ENCODE measurements at places on chromosomes 6 and 20.
A peak's percentile ranks its signal among the peaks of the same experiment; 100 is the strongest.

DNA sequence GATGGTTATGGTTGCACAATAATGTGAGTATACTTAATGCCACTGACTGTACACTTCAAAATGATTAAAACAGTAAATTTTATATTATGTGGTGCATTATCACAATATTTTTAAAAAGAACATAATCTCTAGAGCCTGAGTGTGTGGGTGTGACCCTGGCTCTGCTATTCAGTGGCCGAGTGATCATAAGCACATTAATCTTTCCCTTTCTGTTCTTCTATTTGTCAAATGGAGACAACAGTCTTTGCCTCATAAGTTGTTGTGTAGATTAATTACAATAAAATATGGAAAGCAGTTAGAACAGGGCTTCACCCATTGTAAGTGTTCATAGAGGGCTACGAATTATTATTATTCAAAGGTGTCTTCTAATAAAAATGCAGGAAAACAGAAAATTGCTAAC is 548.6 kb downstream of the HTR1B start:
- no peak for DNase-seq

- DNase-seq, result no peak
These were observed 113.9 kb downstream of the MBOAT1 start for GRCh38 chr6:20098267-20098876.

GRCh38 chr20:29306390-29307072 is 1950.9 kb upstream of the DEFB115 start:
- DNase-seq, result no peak

DNA sequence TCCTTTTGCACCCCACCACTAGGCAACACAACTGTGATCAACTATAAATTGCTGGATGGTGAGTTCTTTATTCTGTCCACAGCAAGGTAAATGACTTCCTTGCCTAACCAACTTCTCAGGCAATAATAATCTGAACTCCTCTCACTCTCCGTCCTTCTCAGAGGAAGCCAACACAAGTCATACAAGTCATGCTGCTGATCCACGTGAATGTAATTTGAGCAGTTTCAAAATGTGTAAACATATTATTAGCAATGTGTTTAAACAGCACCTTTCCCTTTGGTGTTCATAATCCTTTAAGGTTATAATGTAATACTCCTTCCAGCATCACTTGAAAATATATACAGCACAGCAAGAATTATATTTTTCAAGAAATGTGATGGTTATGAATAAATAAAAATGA is 127.9 kb downstream of the QRSL1 start:
- DNase-seq, result no peak

DNA sequence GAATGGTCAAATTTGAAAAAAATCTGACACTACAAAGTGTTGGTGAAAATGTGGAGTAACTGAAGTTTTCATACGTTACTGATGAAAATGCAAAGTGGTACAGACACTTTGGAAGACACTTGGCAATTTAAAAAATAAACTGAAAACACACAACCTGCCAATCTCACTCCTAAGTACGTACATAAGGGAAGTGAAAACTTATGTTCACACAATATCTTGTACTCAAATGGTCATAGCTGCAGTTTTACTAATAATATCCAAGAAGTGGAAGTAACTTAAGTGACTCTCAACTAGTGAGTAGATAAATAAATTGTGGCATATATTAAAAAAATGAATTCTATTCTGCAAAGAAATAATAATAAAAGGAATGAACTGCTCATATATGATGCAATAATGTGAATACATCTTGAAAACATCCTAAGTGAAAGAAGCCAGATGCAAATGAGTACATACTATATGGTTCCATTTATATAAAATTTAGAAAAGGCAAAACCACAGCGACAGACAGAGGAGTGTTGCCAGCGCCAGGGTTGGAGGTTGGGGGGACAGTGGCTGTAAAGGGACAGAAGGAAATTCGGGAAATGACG is 198.2 kb downstream of the ERMARD start:
- no peak for DNase-seq

DNA sequence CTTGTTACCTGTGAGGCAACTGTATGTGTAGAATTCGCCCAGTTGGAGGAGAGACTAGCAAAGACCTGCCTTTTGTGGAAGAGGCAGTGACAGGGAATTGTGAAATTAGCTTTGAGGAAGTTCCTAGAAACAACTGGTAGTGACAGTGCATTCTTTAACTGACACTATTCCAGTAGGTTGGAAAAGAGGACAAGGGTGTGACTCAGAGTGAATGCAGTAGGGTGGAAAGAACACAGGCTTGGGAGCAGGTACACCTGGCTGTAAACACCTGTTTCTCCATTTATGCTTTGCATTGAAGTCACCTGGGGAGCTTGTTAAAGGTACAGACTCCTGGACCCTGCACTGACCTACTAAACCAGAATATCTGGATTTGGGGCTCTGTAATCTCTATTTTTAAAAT is 295.7 kb downstream of the PHACTR1 start:
- DNase-seq, result no peak

GRCh38 chr20:51185277-51185676 is 162.4 kb upstream of the KCNG1 start:
- no peak for DNase-seq

DNA sequence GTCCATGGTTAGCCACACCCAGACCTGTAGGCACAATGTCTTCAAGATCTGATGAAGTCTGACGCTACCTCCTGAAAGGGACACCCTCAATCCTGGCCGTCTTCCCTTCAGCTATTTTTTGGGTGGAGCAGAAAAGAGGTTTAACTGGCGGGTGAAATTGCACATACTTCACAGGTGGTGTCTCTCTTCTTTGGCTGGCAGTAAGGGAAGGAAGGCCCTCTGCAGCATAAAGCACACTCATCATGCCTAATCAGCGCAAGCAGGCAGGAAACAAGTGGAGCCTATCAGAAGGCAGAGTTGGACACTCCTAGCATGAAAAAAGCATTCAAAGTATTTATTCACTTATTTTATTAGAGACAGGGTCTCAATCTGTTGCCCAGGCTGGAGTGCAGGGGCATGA is 32.9 kb downstream of the PNLDC1 start:
- no peak for DNase-seq

GRCh38 chr6:42400886-42401612 is 50.7 kb downstream of the TRERF1 start:
- DNase-seq, result no peak

- DNase-seq, result peak; percentile 17
These were observed 9.2 kb downstream of the CPNE5 start for GRCh38 chr6:36829919-36830544.

DNA sequence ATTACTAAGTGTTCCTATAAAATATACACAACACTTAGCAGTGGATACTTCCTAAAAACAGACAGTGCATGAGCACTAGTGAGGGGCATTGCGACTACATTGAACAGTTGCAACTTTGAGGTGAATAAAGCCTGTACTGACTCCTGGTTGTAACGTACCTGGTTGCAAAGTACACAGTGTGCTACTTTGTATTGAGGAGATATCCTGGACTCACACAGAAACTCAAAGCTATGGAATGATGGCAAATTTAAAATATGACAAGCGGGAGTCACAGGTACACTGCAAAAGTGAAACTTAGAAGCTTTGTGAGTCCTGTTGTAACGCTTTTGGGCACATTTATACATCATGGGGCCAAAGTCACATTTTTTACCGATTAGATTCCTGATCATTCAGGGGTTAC is 55.6 kb upstream of the HLA-A start:
- no peak for DNase-seq

GRCh38 chr20:4711511-4711910 is 10.2 kb upstream of the PRND start:
- DNase-seq, result no peak

- no peak for DNase-seq
These were observed 18.6 kb downstream of the STAU1 start for GRCh38 chr20:49169547-49169946.

DNA sequence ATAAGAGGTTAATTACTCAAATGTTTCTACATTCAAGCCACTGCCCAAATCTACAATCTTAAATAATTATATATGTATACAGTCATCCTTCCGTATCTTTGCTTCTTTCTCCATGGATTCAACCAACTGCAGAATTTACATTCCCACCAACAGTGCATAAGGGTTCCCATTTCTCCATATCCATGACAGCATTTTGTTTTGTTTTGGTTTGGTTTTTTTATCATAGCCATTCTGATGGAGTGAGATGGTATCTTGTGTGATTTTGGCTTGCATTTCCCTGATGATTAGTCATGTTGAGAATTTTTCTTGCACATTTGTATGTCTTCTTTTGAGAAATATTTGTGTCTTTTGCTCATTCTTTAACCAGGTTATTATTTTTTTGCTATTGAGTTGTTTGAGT is 198.5 kb downstream of the C6orf118 start:
- DNase-seq, result no peak

- no peak for DNase-seq
These were observed 129.4 kb downstream of the CDH26 start for GRCh38 chr20:60087563-60088105.

GRCh38 chr20:60467771-60468170 is 509.5 kb downstream of the CDH26 start:
- no peak for DNase-seq

- DNase-seq, result no peak
These were observed 21.1 kb upstream of the FBXO9 start for GRCh38 chr6:53044071-53044470.

DNA sequence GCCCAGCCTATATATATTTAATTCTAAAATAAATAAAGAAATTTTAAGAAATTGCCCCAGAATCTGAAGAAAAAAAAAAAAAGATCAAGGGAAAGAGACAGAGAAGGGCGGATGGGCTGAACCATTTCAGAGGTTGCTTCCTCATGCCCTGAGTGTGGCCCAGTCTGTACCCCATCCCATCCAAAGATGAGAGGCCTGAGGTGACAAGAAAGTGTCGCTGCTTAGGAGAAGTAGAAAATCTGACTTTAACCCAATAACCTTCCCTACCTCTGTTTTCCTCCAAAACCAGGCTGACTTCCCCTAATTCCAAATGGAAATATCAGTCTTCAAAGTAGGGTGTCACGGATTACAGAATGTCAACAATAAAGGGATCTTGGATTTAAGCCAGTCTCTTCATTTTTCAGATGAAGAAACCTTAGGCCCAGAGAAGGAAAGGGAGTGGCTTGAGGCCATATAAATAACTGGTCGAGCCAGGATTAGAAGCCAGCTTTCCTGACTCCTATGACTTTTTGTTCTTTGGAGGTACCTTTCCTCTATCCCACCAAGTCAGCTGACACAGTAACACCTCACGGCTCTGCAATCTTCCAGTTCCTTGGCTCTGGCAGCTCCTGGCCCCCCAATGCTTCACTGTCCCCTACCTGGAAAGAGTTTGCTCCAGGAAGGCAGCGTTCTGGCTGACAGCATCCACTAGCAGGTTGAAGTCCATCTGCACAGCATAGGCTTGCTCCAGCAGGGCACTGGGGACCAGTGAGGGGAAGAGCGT is 10.1 kb downstream of the GSS start:
- DNase-seq, result peak; percentile 45

GRCh38 chr6:28776269-28777146 is 147.3 kb downstream of the TRIM27 start:
- peak; percentile 29 for DNase-seq

DNA sequence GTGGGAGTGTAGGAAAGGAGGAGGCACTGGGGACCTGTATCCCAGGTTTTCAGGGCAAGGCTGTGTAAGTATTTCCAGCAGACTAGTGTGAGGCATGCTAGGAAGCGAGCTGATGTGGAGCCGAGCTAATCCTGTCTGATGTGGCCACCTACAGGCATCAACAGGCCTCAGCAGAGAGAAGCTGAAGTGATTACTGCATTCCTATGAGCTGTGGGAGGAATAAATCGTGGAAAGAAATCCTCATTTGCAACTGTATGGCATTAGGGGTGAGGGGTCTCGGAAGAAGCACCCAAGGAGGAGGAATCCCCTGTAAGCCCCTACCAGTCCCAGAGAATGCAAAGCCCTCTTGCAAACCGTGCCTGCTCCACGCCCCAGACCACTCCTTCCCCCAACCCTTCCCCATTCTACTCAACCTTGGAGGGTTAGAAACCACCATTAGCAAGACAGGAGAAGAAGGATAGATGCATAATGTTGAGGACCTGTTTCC is 41.6 kb downstream of the C6orf15 start:
- DNase-seq, result peak; percentile 54

GRCh38 chr6:145070791-145071190 is 664.5 kb downstream of the EPM2A start:
- no peak for DNase-seq

DNA sequence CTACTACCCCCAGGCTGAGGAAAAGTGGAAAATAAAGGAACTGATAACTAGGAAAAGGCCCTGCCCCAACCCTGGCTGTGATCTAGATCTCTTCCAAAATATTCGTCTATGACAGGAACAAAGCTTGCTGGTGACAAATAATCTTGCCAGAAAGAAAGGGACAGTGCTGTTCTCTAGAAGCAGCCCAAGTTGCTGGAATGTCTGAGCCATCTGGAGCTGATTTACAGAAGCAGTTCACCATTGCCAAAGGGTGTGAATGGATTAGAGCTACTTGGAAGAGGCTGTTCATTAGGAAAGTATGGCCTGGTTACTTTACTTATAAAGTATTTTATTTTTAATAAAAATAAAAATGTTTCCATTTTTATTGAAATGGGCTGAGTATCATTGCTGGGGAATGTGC is 146.3 kb downstream of the EPM2A start:
- no peak for DNase-seq

- peak; percentile 17 for DNase-seq
These were observed 389.2 kb upstream of the CITED2 start for GRCh38 chr6:139763468-139764210.

GRCh38 chr20:44166477-44166876 is 20.5 kb downstream of the JPH2 start:
- no peak for DNase-seq

GRCh38 chr6:32129297-32130088 is 595 bp downstream of the FKBPL start:
- no peak for DNase-seq

- DNase-seq, result no peak
These were observed 27.4 kb upstream of the SIM1 start for GRCh38 chr6:100491952-100492670.

- DNase-seq, result no peak
These were observed 955 bp upstream of the SLC26A8 start for GRCh38 chr6:36025260-36025931.

- DNase-seq, result peak; percentile 73
These were observed 6.4 kb upstream of the SLC12A5 start for GRCh38 chr20:46022411-46023147.

DNA sequence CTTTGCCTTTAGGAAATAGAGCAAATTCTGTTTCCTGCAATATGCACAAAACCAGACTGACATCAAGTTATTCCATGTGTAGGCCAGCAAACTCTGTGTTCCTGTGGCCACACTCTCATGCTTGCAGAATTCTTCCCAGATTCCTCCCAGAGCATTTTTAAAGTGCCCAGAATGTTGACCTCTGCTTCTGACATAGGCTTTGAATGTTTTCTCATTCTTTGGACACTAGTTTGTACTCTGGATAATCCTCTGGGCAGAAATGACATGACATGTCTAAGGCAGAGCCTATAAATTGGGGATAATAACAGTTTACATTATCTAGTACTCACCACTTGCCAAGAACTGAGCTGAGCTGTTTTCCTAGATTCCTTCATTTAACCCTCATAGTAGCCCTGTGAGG is 9.2 kb upstream of the EFHC1 start:
- DNase-seq, result no peak

GRCh38 chr20:50541606-50542041 is 31.4 kb downstream of the PTPN1 start:
- DNase-seq, result peak; percentile 68
